ENCODE measurements at places on chromosomes 7 and 10.

DNA sequence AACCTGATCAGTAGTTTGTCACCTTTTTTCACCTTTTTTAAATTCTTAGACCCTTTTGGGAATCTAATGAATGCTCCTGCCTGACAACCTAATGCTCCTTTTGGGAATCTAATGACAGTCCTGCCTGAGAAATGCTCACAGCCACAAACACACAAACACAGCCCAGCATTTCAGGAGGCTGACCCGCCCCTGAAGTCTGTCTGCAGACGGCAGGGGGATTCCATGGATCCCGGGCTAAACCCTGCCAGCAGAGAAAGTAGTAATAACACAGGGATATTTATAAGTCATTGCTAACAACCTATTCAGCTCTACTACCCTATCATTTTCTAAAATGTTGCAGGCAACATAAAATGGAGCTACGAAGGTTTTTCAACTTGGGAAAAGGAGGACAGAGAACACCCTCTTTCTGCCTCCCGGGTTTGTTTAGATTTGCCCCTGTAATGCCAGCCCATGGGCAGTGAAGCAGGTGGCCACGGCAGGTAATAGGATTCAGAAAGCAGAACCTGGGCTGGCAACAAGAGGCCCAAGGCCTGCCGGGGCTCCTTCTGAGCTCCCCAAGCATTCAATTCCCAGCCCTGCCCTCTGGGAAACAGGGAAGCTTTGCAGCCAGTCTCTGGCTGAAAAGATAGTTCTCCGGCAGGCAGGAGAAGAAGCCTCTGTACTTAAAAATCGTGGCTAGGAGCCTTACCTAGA is 65.2 kb downstream of the CREB3L2 start:
- DNase-seq, result no peak

- no peak for DNase-seq
Measured at GRCh38 chr7:157670490-157671357, 333.9 kb downstream of the DNAJB6 start.

DNA sequence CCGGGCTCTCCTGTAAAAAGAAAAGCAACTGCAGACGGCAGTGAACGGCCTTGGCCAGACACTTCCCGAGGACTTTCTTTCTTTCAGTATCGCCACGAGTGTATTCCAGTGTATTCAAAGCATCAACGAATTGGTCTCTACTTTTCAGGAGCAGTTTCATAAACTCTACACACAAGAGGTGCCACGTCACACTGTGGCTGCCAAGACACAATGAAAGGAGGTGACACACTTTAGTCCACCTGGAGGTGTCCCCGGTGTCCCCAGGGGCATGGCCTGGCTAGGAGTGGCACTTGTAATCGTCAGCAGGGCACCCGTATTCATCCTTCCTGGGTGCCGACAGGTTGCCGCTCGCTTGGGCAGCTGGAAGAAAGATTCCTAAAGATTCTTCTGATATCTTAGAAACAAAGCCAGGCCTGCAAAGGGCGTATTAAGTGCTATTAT is 5.0 kb downstream of the TNS3 start:
- no peak for DNase-seq

- DNase-seq, result no peak
Measured at GRCh38 chr7:143512488-143513340, 35.0 kb downstream of the TAS2R41 start.

DNA sequence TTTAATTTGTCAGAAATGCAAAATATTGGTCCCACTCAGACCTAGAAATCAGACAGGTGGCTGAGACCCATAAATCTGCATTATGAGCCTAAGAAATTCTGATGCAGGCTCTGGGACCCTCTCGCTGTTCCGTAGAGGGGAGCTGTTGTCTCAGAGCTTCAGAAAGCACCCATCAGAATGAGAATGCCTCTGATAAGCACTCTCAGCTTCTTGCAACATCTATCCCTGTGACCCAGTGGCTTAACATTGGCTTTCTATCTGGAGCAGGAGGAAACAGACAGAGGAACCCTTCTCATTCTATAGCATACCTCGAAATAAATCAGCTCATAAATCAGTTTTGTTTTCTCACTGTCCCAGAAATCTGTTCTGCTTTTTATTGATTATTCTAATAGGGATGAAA is 184.6 kb upstream of the SP4 start:
- no peak for DNase-seq

GRCh38 chr10:8063935-8064334 is 9.4 kb downstream of the GATA3 start:
- DNase-seq, result no peak

DNA sequence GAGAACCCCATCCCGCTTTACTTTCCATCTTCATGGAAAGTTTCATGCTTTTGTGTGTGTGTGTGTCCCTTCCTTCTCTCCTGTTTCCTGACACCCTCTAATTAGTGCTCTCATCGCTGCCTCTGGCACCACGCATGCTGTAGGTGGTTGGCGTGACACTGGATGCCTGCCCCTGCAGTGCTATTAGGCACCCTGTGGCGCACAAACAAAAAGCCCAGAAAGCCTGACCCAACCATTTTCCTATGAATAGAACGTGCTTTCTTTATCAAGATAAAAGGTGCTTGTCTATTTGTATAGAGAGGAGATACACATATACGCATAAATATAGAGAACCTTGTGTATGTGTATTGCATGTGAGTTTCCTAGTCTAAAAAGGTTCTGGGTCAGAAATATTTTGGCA is 120.8 kb upstream of the CDCA7L start:
- no peak for DNase-seq

DNA sequence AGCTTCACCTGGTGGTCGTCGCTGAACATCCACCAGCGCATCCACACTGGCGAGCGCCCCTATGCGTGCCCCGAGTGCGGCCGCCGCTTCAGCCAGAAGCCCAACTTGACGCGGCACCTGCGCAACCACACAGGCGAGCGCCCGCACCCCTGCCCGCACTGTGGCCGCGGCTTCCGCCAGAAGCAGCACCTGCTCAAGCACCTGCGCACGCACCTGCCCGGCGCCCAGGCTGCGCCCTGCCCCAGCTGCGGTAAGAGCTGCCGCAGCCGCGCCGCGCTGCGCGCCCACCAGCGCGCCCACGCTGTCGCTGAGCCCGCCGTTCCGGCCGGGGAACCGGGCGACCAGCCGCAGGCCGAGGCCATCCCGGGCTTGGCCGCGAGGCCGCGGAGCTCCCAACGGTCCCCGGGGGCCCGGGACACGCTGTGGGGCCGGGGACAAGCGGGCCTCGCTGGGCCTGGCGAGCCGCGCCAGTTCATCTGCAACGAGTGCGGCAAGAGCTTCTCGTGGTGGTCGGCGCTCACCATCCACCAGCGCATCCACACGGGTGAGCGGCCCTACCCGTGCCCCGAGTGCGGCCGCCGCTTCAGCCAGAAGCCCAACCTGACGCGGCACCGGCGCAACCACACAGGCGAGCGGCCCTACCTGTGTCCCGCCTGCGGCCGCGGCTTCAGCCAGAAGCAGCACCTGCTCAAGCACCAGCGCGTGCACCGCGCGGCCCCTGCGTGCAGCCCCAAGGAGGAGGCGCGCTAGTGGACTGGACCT is 18.4 kb downstream of the ZNF775 start:
- no peak for DNase-seq

- no peak for DNase-seq
Measured at GRCh38 chr10:63156236-63156635, 23.1 kb downstream of the NRBF2 start.

GRCh38 chr7:155066417-155066950 is 3.6 kb upstream of the HTR5A start:
- DNase-seq, result no peak

DNA sequence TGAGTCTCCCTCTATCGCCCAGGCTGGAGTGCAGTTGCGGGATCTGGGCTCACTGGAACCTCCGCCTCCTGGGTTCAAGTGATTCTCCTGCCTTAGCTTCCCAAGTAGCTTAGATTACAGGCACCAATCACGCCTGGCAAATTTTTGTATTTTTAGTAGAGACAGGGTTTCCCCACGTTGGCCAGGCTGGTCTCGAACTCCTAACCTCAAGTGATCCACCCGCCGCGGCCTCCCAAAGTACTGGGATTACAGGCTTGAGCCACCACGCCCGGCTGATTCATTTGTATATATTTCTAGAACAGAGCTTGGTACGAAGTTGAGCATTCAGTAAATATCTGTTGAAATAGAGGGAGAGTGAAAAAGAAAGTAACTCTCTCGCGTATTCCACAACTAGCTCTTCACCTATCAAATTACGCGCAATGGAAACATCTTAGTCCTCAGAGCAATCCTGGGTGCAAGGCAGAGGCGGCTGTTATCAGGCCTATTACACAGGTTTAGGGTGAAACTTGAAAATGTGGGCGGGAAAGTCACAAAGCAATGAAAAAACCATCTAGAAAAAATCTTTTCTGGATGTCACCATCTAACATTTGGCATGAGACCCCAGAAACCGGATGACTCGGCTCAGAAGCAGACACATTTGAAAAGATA is 707 bp upstream of the GHITM start:
- DNase-seq, result no peak

GRCh38 chr10:11424456-11425295 is 186.8 kb downstream of the USP6NL start:
- peak; percentile 5 for DNase-seq

DNA sequence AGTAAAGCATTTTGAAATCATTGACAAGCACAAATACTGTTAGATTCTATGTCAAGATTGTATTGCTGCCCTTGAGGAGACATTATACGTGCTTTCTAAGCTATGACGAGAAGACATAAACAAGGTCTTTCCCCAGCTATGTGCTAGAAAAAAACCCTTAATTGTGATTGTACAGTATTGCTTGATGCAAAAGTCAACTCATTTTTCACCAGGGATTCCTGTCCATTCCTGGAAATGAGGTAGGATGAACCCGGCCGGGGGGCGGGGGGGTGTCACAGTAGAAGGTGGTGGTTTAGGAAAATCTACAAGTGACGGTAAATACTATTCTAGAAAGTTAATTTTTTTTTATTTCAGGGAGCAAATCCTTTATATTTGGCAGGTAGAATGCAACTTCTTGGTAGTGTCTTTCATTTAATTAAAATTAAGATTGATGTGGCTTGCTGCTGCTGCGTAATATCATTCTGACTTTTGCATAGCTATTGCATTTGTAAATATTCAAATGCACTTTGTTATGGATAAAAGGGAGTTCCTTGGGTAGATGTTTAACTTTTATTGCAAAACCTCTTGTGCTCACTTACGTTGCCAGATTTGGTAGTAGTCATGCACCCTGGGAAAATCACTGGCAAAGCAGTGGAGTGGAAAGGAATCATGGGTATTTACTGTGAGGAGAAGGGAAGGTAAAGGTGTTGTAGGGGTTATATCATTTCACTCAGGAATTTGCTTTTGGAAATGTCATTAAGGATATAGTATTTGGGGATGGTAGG is 164.4 kb upstream of the PRPS1L1 start:
- no peak for DNase-seq

DNA sequence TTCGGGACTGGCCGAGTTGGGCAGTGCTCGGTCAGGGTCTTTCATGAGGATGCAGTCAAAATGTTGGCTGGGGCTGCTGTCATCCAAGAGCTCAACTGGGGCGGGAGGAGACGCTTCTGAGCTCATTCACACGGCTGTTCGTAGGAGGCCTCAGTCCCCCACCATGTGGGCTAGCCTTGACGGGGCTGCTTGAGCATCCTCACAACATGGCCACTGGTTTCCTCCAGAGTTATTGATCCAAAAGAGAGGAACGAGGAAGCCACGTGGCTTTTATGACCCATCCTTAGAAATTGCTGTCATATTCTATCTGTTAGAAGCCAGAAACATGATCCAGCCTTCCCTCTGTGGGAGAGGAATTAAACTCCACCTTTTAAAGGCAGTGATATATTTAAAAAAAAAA is 68.1 kb downstream of the GTF2IRD1 start:
- no peak for DNase-seq
